Smooth muscle cell of the umbilical artery (primary cell): ENCODE measurements at places on chromosomes 3 and 15. TPM values are rescaled to one million over a fixed set of nuclear protein-coding genes. Genes with fewer than 3 reads are reported as not detected.

Gene PRR20G
- not detected in 2 replicates for total RNA-seq

Gene IQCF5
- not detected in 2 replicates for total RNA-seq

Gene MYL3
- not detected in 2 replicates for total RNA-seq

Gene VIPR1
- not detected in 2 replicates for total RNA-seq

Gene SLC12A1
- not detected in 2 replicates for total RNA-seq

Gene VGLL3
- total RNA-seq, result 19.3 and 36.5 TPM in 2 replicates

Gene ECE2
- total RNA-seq, result not detected in 2 replicates

Gene AGTR1
- total RNA-seq, result 2.1 and 5.7 TPM in 2 replicates

Gene GPR160
- 0.23 TPM in 1 of 2 replicates, not detected in the other for total RNA-seq

Gene SYNM
- 20.0 and 48.4 TPM in 2 replicates for total RNA-seq

Gene ALG1L2
- 0.55 TPM in 1 of 2 replicates, not detected in the other for total RNA-seq

Gene DNAJC19
- total RNA-seq, result 15.5 and 25.5 TPM in 2 replicates

Gene CHRNA5
- total RNA-seq, result 0.59 and 1.4 TPM in 2 replicates

Gene GOLGA8M
- total RNA-seq, result not detected in 2 replicates

Gene THRB
- not detected in 2 replicates for total RNA-seq

Gene GUCA1C
- not detected in 2 replicates for total RNA-seq

Gene CLRN1
- total RNA-seq, result not detected in 2 replicates

Gene GOLGA8J
- not detected in 2 replicates for total RNA-seq

Gene CRYGS
- 1.4 and 2.4 TPM in 2 replicates for total RNA-seq
